ENCODE measurements at places on chromosomes 4 and X. TPM values are rescaled to one million over a fixed set of nuclear protein-coding genes. Genes with fewer than 3 reads are reported as not detected.

GRCh38 chrX:46757593-46757992 lies 1.3 kb downstream of the SLC9A7 start:
- DNase-seq = no peak

EGFL6 gene
- total RNA-seq = not detected

- no peak for DNase-seq
Observed at GRCh38 chr4:56622176-56622575, 58.9 kb downstream of the HOPX start.

- DNase-seq = no peak
Observed at GRCh38 chrX:153883163-153883843, 2.7 kb downstream of the L1CAM start.

LINC00632 gene
- 81.7 TPM for total RNA-seq

CYBB gene
- 3.6 TPM for total RNA-seq

- DNase-seq = no peak
Observed at GRCh38 chr4:186584912-186585311, 29.5 kb upstream of the MTNR1A start.

DNA sequence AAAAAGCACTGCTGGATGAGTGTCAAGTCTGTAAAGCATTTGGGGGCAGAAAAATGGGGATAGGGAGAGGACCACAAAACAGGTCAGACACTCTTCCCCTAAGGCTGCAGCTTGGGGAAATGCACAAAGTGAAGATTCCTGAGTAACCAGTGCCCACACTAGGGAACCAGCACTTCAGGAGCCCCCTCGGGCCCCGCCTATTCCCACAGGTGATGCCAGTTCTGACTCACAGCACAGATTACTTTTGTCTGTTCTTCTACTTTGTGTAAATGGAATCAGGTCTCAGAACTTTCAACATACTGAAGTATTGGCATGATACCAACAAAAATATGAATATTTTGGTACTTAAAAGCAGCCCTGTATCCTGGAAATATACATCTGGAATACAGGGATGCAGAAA lies 112.5 kb downstream of the ADRA2C start:
- DNase-seq = no peak

Data from lower leg skin (tissue), 4 donors.